ENCODE measurements at places on chromosomes 12 and 14.

- no peak for DNase-seq
Observed at GRCh38 chr14:69244946-69245345, 15.0 kb upstream of the GALNT16 start.

- DNase-seq, result no peak
Observed at GRCh38 chr14:100165831-100166440, 6.5 kb upstream of the DEGS2 start.

DNA sequence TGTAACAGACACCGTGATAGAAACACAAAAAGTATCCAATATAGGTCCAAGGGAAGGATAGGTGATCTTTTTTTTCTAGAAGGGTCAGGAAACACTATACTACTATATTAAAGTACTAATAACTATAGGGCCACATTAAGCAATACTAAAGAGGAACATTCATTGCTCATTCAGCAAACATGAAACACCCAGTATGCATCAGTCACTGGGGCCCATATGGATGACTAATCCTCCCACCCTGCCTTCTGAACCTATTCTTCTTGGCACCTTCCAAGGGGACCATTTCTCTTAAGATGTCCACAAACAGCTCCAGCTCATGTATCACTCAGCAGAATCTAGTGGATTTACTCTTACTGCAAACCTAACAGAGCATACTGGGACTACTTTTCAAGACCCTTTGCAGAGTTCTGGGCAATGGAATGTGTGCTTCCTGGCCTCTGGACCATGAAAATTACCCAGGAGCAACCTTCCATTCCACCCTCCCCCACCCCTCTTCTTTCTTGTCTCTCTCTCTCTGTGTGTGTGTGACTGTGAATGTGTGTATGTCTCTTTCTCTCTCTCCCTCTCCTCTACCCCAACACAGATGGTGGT lies 187.9 kb downstream of the EPS8 start:
- DNase-seq, result no peak

GRCh38 chr14:88241810-88242209 lies 81.3 kb downstream of the KCNK10 start:
- DNase-seq, result no peak

DNA sequence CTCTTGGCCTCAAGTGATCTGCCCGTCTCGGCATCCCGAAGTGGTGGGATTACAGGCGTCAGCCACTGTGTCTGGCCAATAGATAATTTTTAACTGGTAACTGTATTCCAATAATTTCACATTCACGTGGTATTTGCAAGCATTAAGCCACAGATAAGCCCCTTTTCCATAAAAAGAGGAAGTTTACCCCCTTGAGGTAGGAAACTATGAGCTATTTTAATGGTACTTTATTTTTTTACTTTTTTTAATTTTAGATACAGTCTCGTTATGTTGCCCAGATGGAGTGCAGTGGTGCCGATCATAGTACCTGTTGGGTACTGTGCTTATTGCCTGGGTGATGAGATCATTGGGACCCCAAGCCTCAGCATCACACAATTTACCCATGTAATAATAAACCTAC lies 42.9 kb upstream of the AP4S1 start:
- DNase-seq, result no peak

DNA sequence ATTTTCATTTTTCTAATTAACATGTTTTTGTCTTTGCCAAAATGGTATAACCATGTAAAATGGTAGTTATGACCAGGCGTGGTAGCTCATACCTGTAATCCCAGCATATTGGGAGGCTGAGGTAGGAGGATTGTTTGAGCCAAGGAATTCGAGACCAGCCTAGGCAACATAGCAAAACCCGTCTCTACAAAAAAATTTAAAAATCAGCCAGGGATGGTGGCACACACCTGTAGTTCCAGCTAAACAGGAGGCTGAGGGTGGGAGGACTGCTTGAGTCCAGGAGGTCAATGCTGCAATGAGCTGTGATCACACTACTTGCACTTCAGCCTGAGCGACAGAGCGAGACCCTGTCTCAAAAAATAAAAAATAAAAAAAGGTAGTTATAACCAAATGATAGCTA lies 23.1 kb downstream of the PPTC7 start:
- no peak for DNase-seq

DNA sequence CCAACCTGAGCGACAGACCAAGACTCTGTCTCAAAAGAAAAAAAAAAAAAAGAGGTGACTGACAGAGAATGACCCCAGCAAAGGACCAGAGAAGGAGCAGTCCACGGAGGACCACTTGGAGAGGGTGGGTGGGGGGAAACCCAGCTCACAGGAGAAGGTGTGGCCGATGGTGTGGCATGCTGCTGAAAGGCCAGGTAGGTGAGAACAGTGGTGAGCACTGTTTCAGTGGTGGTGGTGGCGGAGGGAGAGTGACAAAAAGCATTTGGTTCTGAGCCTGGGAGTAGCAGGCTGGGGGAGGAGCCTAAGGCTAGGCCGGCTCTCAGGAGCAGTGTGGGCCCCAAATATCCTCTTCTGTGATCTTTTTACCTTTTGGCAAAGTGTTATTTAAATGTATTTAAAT lies 63.8 kb downstream of the IRF2BPL start:
- no peak for DNase-seq

DNA sequence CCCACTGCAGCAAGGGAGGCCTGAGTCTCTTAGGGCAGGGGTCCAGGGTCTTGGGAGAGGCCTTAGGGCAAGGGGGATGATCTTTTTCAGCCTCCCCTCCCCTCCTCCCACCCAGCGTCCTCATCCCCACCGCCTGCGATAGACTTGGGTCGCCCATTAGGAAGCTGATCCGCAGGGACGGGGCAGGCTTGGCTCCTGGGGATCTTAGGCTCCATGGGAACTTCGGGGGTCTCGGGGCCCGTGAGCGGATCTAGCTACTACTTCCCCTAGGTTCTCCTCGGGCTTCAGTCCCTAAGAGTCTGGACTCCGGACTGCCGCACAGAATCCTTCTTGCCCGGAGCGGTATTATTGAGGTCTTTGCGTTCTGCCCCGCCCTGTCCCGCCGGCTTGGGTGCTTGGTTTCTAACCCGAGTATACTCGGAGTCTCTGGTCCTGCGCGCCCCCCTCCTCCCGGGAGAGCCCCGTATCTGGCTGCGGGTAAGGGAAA lies 2.2 kb upstream of the PTHLH start:
- DNase-seq, result no peak

GRCh38 chr12:17035372-17035771 lies 429.4 kb upstream of the LMO3 start:
- DNase-seq, result no peak

Data from COLO829 (cell line).